ENCODE measurements at places on chromosomes 13 and 19. TPM values are rescaled to one million over a fixed set of nuclear protein-coding genes. Genes with fewer than 3 reads are reported as not detected.

DNAJB1 gene
- total RNA-seq: 61.5 TPM

ERICH4 gene
- total RNA-seq: not detected

LYPD5 gene
- total RNA-seq: 0.33 TPM

LGALS4 gene
- not detected for total RNA-seq

ZNF480 gene
- total RNA-seq: 3.9 TPM

SLC27A5 gene
- 11.1 TPM for total RNA-seq

NCR1 gene
- not detected for total RNA-seq

Data from mesangial cell (primary cell).